ENCODE measurements at places on chromosomes 7 and 10.

DNA sequence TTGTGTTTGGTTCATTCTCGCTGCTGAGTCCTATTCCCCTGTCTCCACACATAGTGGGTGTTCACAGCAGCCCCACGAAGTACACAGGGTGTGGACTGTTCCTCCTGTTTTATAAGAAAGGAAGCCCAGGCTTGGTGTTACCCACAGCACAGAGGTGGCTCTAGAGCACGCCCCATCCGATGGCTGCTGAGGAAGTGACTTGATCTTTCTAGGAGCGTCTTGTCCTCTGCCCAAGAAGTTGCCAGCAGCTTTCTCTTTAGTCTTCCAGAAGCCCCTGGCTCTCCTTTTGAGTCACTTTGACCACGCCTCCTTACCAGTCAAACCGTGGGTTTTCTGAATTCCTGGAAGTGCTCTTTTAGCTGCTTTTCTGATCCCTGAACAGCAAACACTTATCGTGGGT lies 94.0 kb downstream of the GRK5 start:
- peak; percentile 62 for DNase-seq

GRCh38 chr10:47365431-47366180 lies 17.4 kb downstream of the RBP3 start:
- no peak for DNase-seq

GRCh38 chr10:36003688-36004087 lies 361.6 kb upstream of the FZD8 start:
- no peak for DNase-seq

DNA sequence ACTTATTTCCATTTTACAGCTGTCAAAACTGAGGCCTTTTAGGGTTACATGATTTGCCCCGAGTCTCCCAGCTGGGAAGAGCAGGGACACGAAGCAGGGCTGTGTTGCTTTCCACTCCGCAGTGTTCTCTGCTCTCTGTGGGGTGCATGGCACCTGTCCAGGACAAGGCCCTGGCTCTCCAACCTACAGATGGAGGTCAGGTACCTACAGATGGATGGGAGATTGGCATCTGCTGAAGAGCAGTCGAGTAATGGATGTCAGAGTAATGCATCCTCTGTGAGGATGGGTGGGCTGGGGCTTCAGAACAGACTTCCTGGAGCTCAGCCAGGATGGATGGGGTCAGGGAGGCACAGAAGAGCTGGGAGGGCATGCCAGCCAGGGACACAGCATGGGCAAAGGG lies 85.0 kb downstream of the EMX2 start:
- DNase-seq, result no peak

GRCh38 chr10:44571701-44572100 lies 186.8 kb upstream of the CXCL12 start:
- DNase-seq, result no peak

DNA sequence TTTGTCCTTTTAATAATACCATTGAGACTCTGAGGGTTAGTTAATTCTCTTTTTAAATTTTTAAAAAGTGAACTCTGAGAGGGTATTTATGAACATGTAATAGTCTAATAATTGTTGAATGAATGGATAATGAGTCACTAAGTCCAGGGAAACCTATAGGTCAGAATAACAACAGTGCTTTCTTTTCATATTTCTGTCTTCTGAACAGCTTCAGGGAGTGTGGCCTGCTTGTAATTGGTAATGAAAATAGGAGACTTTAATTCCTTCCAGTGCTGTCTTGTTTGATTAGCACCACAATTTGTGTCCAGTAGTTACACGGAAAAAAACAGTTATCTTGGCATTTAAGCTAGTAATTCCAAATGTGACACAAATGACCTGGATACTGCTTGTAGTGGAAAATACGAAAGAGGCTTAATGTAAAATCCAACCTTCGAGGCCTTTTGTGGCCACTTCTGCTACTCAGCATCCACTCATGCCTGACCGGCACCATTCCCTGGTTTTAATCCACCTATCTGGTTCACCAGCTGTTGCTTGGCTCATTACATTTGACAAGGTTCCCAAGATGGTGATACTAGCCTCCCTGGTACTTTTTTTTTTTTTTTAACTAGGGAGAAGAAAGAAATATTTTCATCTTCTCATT lies 149.3 kb upstream of the IMMP2L start:
- no peak for DNase-seq

DNA sequence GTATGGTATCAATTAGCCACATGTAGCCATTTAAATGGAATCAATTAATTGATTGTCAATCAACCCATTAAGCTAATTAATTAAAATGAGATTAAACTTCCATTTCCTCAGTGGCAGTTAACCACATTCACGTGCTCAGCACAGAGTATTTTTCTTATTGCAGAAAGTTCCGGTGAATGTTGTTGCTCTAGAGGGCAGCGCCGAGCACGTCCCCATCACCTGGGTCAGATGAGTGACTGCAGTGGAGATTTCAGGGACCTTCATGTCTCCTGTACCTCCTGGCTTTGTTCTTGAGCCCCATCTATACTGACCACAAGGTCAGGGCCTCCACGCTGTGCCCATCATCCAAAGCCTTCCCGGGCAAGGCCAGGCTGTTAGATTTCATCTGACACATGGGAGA lies 168.8 kb upstream of the MKI67 start:
- no peak for DNase-seq

DNA sequence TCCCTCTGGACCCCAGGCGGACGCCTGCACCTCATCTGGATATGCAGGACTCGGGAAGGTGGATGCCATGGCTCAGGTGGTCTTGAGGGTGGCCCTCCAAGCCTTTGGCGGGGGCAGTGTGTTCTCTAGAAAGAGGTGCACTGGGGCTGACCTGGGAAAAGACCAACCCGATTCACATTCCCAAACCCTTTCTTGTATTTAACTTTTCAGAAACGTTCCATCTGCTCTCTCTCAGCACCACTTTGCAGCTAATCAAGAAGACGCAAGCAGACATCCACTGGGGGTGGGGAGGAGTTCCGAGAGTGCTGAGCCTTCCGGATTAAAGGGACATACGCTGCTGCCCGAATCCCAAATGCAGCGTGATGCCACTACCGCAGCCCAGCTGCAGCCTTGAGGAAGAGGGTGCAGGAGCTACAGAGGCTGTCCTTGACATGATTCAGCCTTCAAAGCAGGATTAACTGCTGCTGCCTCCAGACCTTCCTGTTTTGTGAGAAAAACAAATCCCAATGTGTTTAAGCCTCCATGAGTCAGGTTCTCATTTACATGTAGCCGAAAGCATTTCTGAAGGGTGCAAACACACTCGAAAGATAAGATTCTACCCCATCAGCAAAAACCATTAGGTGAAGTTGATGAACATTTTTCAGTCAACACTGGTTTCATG lies 39.9 kb downstream of the RBM17 start:
- no peak for DNase-seq
